KG1 (cell line): ENCODE measurements at places on chromosomes 1 and 21.

DNA sequence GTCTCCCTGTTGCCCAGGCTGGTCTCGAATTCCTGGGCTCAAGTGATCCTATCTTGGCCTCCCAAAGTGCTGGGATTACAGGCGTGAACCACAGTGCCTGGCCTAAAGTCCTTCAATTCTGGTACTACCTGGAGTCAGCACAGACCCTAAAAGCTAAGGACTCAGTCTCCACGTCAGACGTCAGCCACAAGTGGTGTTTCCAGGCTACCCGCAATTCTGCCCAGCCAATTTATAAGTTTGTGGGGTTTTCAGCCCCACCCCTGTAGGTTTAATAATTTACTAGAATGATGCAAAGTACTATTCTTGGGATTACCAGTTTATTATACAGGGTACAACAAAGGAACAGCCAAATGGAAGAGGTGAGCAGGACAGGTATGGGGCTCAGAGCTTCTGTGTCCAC lies 10.6 kb upstream of the DIP2A start:
- DNase-seq: no peak

DNA sequence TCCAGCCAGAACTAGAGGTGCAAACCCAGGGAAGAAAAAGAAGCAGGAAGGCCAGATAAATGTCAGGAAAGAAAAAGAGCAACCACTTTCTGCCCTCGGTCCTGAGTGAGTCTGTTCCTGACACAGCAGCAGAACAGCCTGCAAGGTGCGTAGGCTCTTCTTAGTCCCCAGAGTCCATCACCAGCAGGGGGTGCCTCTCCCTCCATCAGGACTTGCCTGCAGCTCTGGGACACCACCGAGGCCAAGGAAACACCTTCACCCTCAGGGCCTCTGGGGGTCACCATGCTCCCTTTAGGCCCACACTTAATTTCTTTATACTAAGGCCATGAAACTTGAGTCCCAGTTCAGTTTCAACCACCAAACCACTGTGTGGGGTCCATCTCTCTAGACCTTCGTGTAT lies 43.7 kb upstream of the NFASC start:
- no peak for DNase-seq

DNA sequence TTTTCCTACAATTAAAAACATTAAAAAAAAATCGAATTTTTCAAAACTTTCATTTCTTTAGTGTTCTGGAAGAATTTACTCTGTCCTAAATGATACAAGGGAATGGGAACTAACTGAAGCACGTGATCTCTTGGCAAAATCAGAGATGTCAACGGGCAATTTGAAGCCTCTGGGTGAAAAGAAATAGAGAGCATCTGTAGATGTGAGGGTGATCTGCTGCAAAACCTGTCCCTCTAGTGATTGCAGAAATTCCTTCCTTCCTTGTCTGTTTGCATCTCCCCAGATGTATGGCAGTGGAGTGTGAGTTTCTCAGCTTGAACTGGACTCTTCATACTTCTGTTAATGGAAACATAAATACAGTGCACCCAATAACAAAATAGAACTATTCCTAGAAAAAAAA lies 100.5 kb upstream of the S1PR1 start:
- no peak for DNase-seq

- no peak for DNase-seq
These were observed 7.0 kb downstream of the MRPL9 start for GRCh38 chr1:151756291-151756690.

DNA sequence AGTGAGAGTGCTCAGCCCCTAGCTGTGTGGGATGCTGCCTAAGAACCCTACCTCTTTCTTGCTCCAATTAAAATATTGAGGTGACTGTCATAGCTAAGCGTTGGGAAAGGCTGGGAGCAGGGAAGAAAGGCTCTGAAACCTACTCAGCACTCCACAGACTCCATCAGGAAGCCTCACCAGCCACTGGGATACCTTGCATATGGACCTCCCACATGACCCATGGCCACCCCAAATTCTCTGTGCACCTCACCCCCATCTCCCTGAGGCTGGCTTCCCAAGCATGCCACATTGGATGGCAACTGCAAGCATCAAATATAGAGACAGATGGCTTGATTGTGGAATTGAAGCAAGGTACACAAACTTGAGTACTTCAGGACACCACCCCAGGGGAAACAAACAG lies 41.8 kb downstream of the FLVCR1 start:
- DNase-seq: no peak

DNA sequence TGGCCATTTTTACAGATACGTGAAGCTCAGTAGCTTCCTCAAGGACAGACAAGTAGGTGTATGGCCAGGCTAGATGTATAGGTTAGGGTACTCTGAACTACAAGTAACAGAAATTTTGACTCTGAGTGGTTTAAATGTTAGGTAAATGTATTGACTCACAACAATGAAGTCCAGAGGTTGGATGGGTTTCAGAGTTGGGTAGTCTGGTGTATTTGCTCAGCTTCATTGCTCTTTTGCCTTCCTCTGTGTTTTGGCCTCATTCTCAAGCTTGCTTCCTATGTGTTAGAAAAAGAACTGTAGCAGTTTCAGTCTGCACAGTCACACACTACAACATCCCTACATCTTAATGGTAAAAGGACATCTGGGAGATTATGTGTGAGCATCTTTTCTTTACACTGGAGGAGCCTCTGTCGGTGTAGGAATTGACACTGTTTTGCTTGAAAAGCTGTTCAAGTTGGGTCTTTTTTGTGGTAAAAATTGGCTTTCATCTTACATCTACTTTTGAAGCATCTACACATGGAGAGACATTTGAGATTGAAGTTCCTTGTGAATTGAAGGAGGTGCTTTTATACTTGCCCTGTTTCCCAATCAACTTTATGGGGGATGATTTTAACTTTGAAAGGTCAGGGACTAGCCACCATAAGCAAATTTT lies 64.4 kb downstream of the MAST2 start:
- no peak for DNase-seq

DNA sequence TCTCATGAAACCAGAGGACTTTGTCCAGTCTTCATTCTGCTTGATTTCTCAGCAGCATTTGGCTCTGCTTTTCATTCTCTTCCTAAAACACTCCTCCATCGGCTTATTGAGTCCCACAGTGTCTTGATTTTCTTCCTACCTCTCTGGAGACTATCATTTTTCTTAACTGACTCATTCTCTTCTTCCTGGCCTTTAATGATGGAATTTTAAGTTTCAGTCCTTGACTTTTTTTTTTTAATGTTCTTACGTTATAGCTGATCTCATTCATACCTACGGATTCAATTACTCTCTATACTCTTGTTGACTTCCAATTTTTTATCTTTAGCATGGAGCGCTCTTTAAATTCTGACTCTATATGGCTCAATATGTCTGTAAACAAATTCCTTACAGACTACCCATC lies 111.1 kb downstream of the NEK7 start:
- DNase-seq: no peak

GRCh38 chr1:63523738-63524137 lies 413 bp downstream of the EFCAB7 start:
- no peak for DNase-seq

DNA sequence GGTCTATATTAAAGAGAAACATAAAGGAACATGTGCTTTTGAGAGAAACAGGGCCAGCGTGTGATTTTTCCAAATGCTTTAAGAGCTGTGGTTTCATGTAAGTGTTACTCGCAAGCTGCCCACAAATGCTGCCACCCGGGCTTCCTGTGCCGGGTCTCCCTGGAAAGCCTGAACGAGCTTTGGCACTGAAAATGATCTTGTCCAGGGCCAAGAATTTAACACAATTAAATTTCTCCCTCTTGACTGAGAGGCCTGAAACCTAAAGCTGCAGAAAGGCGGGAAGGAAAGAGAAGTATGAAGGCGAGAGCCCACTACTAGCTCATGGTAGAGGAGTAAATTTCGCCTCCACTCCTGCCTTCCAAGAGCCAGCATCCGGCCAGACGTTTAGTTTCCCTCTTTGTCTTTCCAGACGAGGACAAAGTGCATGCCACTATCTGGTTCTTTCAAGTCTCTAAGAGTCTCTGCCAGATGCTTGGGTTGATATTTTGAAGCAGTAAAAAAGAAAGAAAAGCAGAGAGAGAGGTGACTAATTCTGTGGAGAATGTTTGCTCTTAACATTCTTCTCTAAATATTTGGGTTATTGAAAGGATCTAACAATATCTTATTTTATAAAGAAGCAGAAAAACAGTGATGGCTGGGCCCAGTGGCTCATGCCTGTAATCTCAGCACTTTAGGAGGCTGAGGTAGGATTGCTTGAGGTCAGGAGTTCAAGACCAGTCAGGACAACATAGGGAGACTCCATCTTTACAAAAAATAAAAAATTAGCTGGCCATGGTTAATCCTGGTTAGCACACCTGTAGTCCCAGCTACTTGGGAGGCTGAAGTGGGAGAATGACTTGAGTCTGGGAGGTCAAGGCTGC lies 100.0 kb upstream of the HNRNPU start:
- DNase-seq: peak; percentile 8

DNA sequence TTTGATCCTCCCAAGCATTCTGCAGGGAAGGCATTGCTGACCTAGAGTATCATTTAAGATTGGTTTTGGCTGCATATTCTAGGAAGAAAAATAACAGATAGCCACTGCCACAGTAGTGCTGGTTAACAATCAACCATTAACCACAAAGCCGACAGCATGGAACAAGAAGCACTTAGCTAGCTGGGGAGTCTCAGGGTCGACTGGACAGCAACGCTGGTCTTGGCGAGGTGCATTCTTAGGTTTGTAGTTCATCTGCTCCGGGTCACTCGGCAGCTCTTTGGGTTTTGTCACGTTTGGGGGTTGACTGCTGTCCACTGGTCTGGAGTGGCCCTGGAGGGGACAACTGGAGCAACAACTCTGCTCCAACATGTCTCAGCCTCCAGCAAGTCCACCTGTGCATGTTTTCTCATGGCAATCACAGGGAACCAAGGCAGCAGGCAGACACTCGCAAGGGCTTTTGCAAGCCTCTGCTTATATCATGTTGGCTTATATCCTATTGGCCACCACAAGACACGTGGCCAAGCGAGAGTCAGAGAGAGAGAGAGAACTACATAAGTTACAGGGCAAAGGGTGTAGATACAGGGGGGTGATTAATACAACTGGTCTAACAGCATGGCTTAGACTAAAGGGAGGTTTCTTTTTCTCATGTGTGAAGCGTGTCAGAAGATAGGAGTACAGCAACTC lies 99.5 kb downstream of the LACTBL1 start:
- DNase-seq: no peak
